ENCODE measurements at places on chromosomes 7 and 10.

- no peak for DNase-seq
These were observed 53.1 kb upstream of the DPYSL4 start for GRCh38 chr10:132133449-132134240.

- DNase-seq: no peak
These were observed 41.2 kb upstream of the UBE3C start for GRCh38 chr7:157097569-157097968.

- DNase-seq: no peak
These were observed 99.3 kb upstream of the THSD7A start for GRCh38 chr7:11931307-11931706.

- no peak for DNase-seq
These were observed 88.3 kb upstream of the TMEM248 start for GRCh38 chr7:66832531-66833351.
